ENCODE measurements at places on chromosomes 7 and 10. TPM values are rescaled to one million over a fixed set of nuclear protein-coding genes. Genes with fewer than 3 reads are reported as not detected.

Gene OR2A5
- total RNA-seq = not detected

Gene SPDYE18
- not detected for total RNA-seq

Gene ZPBP
- not detected for total RNA-seq

Gene PHKG1
- total RNA-seq = 30.1 TPM

Gene MRM2
- total RNA-seq = 14.1 TPM

Gene PNLIPRP2
- total RNA-seq = not detected

Gene MACC1
- not detected for total RNA-seq

Gene PRPS1L1
- total RNA-seq = not detected

Gene DENND2A
- total RNA-seq = 2.0 TPM

Gene CDHR1
- 0.27 TPM for total RNA-seq

Gene ZNF488
- not detected for total RNA-seq

Gene SKIDA1
- 0.09 TPM for total RNA-seq

Gene ARID5B
- 292 TPM for total RNA-seq

Gene CYP3A5
- total RNA-seq = 9.2 TPM

Measured in gastrocnemius medialis (tissue), 4 donors.